ENCODE measurements at places on chromosomes 6 and 20.

DNA sequence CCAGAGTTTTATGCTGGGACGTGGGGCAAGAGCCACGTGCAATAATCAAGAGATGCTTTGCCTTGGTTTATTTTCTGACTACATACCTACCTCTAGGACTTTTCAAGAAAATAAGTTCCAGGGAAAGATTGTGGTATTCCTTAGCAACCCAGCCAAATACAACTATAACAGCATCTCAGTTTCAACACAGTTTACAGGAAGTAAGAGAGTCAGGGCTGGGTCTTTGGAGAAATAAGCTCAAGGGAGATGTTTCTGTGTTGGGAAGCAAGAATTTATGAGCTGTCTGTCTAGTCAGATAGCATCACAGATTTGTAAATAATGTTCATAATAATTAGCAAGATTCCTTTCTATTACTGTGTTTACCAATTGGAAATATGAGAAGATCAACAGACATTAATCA, 35.1 kb downstream of the MAP3K5 start:
- no peak for DNase-seq

DNA sequence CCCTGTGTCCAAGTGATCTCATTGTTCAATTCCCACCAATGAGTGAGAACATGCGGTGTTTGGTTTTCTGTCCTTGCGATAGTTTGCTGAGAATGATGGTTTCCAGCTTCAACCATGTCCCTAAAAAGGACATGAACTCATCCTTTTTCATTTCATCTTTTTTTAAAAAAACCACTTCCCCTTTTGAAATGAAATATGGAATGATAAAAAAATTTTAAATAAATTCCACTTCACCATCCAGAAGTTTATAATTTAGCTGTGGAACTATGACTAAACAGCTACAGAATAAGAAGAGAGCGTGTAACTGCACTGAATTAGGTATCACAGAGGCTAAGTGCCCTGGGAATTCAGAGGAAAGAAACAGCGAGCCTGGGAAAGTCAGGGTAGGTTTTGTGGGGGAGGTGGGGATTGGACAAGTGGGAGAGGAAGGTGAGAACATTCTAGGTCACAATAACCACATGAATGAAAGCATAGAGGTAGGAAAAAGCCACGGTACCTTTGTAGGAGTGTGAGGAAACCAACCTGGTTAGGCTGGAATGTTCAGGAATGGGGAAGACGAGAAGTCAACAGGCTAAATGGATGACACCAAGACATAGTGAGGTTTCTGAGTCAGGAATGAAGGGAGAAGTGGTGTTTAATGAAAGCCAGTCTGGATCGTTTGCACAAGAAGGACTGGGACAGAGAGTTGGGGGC, 11.0 kb downstream of the TRIM10 start:
- no peak for DNase-seq

GRCh38 chr20:33273117-33273851, 9.7 kb upstream of the BPIFB1 start:
- DNase-seq = no peak

DNA sequence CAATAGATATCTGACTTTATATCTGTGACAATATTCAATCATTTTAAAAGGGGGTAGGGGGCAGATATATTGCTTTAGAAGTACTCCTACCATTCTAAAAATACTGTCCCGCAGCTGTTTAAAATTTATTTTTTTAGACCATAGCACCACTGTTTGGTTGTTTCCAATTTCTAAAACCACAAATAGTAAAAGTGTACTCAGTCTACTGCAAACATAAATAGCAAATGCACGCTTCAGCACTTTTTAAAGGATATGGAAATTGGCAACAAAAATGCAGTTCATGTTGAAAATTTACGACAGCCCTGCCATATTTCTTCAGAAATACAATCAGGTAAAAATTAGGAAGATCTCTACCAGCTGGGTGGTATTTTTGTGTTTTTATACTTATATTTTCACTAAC, 132.0 kb upstream of the RUNX2 start:
- no peak for DNase-seq

DNA sequence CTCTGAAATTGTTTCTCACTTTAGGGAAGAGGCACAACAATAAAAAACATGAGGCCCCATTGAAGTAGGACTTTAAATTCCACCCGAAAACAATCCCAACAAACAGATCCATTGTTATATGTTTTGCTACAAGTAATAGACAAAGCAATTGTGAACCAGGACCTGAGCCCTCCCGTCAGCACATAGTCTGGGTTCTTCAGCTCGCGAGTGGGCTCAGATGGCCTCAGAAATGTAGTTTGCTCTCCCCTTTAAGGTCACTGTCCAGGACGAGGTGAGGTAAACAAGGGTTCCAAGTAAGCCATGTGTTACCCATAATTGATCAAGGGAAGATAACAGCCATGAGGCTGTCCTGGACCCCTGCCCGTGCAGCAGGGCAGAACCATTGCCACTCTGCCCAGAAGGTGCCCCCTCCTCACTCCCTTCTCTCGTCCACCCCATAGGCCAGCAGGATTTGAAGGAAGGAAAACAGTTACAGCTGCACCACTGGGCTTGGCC, 160.1 kb upstream of the QKI start:
- no peak for DNase-seq

GRCh38 chr20:45355209-45356084, 7.2 kb upstream of the SDC4 start:
- no peak for DNase-seq

DNA sequence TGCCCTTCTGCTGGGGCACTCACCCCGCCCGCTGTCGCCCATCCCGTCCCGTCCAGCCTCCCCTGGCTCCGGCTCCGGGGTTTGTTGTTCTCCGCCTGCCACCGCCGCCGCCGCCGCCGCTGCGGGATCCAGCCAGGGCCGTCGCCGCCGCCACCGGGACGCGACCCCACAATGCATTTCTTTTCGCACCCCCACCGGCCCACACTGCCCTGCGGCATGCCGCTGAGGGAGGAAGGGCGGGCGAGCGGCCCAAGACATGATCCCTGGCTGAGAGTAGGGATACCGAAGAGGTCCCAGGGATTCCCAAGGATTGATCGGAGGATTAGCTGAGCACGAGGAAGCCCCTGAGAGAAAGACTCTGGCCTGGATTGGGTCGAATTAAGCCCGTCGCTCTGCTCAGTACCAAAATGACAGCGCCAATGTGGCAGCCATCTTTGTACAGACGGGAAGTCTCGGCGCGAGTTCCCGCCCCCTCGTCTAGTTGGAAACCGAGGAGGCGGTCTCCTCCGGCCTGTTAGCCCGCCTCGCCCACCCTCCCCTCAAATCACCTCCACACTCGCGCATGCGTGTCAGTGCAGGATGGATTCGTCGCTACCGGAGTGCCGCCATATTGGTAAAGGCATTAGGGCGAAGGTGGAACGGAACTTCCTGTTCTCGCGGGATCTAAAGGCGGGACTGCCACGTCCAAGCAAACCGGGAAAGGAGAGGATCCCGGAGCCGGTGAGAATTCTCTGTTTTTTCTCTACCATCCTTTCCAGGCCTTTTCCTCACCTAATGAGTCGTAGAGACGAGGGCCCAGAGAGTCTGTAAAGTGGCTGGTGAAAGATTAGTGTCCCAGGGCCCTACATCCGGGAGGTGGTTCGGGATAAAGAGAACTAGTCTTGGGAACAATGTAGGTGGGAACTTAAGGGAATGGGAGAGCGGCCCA, at the start of the genes RXRB and SLC39A7:
RXRB (minus strand) TSS at position 447 of the 928 bp plus-strand sequence; CDS start at position 258, 189 bp downstream.
SLC39A7 (plus strand) TSS at position 649 of the 928 bp plus-strand sequence. CDS start 379 bp downstream, outside the sequence.
- DNase-seq = peak; percentile 98

GRCh38 chr6:150566486-150566885, 33.2 kb upstream of the PLEKHG1 start:
- no peak for DNase-seq

- no peak for DNase-seq
Measured at GRCh38 chr20:34049897-34050695, 56.4 kb downstream of the RALY start.

DNA sequence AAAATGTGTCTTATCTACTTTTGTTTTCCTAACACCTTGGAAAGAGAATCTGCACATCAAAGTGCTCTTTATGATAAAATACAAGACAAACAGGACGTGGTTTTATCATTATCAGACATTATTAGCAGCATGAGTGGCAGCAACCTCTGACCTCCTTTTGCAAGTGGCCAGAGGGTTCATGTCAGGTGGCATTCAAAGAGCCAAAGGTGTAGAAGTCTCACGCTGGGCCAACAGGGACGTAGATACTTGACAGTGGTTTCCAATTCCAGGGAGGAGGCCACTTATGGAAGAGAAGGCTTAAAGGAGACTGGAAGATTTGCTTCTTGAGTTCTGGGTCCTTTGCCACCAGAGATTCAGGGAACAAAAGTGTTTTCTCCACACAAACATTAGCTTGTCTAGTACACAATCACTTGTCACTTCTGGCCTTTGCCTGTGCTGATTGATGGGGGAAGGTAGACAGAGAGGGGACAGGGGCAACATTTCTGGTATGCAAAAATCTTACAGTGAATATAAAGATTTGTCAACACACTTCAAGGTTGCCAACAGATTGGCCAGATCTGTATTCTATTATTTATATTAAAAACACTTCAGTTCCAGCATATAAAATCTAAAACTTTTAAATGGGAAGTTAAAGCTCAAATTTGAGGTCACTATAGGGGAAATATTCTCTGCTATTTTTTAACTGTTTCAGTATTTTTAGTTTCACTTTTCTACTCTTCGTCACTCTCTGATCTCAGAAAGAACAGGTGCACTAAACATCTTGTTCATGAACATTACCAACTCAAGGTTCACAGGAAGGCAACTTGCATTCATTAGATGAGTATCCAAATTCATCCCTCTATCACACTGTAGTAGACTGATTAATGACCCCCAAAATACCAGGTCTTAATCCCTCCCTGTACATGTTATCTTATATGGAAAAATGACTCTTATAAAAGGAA, 52.1 kb upstream of the FBXO30 start:
- DNase-seq = peak; percentile 70

DNA sequence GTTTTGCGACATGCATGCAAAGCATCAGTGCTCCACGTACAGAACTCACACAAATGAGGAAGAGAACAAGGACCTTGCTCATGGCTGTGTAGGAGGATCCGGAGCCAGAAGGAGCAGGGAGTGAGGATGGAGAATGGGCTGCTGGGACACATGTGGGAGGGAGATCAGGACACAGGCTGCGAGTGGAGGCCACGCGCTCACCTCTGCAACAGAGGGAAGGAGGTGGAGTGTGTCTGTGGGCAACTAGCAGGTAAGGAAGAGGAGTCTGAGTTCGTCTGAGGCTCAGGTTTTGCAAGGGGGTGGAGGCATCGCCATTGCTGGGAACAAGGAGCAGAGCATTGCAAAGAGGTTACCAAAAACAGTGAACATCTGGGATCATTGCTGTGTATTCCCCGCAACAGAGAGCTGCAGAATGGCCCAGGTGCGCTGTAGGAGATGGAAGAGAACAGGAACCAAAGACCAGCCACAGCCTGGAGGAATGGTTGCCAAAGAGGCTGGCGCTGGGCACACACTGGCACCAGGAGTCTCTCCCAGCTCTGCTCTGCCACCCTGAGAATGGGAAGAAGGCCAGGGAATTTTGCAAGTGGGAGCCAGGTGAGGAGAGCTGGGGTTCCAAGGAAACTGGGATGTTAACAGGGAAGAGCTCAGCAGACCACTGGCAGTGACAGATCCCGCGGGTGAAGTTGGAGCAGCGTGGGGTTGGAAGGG, 90.0 kb upstream of the RPS6KA2 start:
- DNase-seq = no peak

DNA sequence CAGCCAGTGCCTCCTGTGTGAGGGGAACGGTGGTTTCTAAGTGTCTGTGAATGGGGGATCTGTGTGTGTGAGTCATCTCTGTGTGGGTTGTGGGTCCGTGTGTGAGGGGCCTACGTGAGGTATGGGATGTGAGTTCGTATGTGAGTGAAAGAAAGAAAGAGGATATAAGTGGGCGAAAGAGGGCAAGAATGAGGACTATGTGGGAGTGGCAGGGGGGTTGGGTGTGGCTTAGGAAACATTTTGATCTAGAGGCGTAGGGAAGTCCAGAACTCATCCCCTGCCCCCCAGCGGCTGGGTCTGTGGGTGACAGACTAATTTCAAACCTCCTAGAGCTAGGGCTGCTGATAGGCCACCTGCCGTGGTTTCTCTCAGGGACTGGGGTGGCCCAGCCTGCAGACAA, 35.5 kb downstream of the DHX35 start:
- DNase-seq = no peak

- no peak for DNase-seq
Measured at GRCh38 chr20:23260181-23260840, 90.3 kb upstream of the NXT1 start.

DNA sequence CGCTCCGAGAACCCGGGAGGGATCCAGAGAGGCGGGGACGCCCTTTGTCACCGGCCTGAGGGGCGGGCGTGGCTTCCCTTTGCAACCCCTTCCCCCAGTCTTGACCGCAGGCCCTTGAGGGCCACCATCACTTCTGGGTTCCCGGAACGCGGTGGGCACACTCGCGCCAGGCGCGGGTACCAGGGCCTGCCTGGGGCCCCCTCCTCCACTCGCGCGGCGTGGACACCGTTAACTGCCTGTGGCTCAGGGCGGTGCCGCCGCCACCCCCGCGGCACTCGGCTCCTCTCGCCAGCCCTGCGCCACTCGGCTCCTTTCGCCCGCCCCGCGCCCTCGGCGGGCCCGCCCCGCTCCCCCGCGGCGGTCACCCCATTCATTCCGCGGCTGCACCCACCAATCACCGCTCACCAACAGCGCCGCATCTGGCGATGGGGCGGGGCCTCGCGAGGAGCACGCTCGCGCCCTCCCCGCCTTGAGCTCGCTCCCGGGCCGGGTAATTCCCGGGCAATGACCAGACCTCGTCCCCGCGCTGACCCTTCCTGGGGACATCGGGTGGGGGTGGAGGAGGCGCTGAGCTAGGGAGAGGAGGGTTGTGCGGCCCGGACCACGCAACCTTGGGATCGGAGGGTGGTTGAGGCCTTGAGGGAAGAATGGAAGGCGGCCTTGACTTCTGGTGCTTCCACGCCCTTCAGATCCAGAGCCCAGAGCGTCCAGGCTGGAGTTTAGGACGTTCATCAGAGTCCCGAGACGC, 10.5 kb upstream of the ELOVL5 start:
- peak; percentile 94 for DNase-seq

- no peak for DNase-seq
Measured at GRCh38 chr6:75937846-75938245, 134.6 kb downstream of the IMPG1 start.

GRCh38 chr20:37541326-37541725, 13.7 kb upstream of the BLCAP start:
- DNase-seq = no peak

- no peak for DNase-seq
Measured at GRCh38 chr6:78251931-78252330, 599.1 kb downstream of the MEI4 start.

DNA sequence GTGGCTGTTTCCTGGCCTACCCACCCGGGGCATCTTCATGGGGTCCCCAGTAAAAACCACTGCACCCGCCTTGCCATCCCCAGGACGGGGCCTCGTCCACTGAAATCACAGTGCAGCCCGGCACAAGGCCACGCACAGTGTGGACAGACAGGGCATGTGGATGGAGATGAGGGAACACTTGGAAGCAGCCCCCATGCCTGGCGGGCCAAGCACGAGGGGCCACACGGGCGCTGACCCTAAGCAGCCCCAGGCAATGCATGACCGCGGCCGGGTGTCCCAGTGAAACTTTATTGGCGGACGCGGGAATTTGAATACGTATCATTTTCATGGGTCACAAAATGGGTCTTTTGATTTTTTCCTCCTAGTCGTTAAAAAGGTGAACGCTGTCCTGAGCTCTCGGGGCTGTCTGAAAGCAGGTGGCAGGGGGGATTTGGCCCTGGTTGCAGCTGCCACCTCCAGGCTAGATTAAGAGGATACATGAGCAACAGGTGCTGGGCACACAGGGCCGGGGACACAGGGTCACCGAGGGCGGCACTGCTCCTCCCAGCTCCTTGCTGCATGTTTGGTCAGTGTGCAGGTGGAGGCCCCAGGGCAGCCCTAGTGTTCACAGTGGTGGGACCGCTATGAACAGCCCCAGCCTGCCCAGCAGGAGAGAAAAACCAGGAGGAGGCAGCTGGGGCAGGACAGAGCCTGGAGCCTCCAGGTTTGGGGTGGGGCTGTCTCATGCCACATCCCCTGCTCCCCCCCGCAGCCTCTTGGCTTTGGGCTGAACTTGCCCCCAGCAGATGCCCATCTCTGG, 74.9 kb upstream of the SLCO4A1 start:
- no peak for DNase-seq
